ENCODE measurements at places on chromosomes 5 and 9. TPM values are rescaled to one million over a fixed set of nuclear protein-coding genes. Genes with fewer than 3 reads are reported as not detected.

Gene FOXI1
- not detected for total RNA-seq

Gene GPR151
- total RNA-seq: not detected

Gene SLC46A2
- not detected for total RNA-seq

Gene MYMK
- total RNA-seq: not detected

Gene FBP1
- total RNA-seq: 0.57 TPM

Gene SPATA31D4
- total RNA-seq: not detected

Gene GNG10
- total RNA-seq: 50.2 TPM
